ENCODE measurements at places on chromosomes 4 and X.

- no peak for DNase-seq
These were observed 15.8 kb upstream of the SPCS3 start for GRCh38 chr4:176303938-176304337.

DNA sequence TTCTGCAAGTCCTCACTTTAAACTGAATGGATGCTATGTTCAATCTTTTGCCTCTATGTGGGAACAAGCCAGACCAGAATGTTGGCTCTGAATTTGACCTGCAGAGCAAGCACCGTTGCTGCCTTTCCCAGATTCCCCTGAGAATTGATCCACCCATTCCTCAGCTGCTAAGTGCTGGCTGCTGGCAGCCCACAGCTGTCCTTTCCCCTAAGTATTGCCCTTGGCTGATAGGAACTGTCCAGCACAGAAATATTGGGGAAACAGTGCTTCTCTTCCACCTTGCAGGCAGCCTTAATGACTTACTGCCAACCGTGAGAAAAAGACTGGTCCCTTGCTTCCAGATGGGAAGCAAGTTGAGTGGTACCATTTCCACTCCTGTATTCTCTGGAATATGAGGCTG is 475.9 kb downstream of the PDHA2 start:
- no peak for DNase-seq

DNA sequence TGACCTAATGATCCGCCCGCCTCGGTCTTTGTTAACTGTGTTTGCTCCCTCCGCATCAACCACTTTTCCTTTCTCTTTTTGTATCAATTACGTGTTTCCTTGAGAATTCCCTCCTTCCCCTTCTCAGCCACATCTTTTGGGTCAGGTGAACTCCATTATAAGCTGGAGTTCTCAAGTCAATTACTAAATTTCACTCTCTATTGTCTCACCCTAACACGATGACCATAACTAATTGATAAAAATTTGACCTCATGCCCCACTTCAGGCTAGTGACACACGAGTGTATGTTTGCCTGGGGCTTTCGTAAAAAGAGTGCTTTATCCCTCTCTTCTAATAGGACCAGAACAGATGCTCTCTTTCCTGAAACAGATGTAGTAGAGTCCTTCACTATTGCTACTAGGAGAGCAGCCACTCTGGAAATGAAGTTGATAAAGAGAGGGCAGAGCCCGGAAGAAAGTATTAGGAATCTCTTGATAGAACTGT is 403.6 kb upstream of the ANXA10 start:
- no peak for DNase-seq

- DNase-seq, result no peak
These were observed 35.2 kb downstream of the DTHD1 start for GRCh38 chr4:36316607-36317006.

- DNase-seq, result no peak
These were observed 28.4 kb downstream of the GAGE1 start for GRCh38 chrX:49627086-49627777.

DNA sequence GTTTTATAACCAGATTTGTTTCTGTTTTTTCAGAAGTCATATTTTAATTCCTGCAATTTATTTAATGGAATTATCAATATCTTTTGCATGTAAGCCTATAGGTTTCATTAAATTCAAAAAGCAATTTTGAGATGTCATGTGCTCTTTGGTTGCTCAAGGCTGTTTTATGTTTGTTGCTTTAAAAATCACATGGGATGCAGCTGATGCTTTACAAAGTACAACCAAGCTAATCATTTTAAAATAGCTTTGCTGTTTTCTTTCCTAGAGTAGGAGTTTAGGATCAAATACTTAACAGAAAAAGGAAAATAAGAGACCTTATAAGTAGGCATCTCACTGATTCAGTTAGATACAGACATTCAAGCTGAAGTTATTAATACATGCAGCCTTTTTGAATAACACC is 11.3 kb downstream of the CPEB2 start:
- DNase-seq, result no peak

DNA sequence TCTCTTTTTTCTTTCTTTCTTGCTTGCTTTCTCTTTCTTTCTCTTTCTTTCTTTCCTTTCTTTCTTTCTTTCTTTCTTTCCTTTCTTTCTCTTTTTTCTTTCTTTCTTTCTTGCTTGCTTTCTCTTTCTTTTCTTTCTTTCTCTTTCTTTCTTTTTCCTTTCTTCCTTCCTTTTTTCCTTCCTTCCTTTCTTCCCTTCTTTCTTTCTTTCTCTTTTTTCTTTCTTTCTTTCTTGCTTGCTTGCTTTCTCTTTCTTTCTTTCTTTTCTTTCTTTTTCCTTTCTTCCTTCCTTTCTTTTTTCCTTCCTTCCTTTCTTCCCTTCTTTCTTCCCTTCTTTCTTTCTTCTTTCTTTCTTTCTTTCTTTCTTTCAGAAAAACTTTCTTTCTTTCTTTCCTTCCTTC is 108.1 kb upstream of the SHOX start:
- no peak for DNase-seq

GRCh38 chrX:78957768-78958130 is 12.6 kb downstream of the P2RY10 start:
- no peak for DNase-seq

GRCh38 chr4:4341861-4342650 is 44.8 kb upstream of the NSG1 start:
- no peak for DNase-seq

- DNase-seq, result no peak
These were observed 288.2 kb downstream of the IL1RAPL2 start for GRCh38 chrX:104854188-104854587.

- DNase-seq, result no peak
These were observed 88.9 kb downstream of the RASL11B start for GRCh38 chr4:52951016-52951415.

- DNase-seq, result no peak
These were observed 4.8 kb downstream of the FRMPD3 start for GRCh38 chrX:107454302-107454701.

- no peak for DNase-seq
These were observed 202.6 kb downstream of the SPOCK3 start for GRCh38 chr4:167031534-167032156.

GRCh38 chrX:136759968-136760367 is 20.8 kb downstream of the ARHGEF6 start:
- DNase-seq, result no peak

GRCh38 chrX:31872007-31872406 is 800.2 kb upstream of the FTHL17 start:
- DNase-seq, result no peak

DNA sequence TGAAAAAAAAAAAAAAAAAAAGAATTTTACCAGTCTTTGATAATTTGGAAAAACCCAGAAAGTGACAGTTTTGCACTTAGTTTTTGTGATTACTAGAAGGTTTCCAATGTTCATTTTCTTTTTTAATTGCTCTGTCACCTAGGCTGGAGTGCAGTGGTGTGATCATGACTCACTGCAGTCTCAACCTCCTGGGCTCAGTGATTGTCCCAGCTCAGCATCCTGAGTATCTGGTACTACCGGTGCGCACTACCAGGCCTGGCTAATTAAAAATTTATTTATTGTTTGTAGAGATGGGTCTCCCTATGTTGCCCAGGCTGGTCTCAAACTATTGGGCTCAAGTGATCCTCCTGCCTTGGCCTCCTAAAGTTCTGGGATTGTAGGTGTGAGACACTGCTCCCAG is 3.3 kb downstream of the NUDT9 start:
- DNase-seq, result no peak

- peak; percentile 13 for DNase-seq
These were observed 47.2 kb downstream of the AFAP1 start for GRCh38 chr4:7892212-7893019.

GRCh38 chr4:86926435-86927086 is 8.2 kb upstream of the AFF1 start:
- DNase-seq, result no peak

- DNase-seq, result no peak
These were observed 102.9 kb upstream of the SLC34A2 start for GRCh38 chr4:25552580-25553271.

GRCh38 chrX:135477576-135477975 is 42.9 kb upstream of the INTS6L start:
- peak; percentile 8 for DNase-seq

- no peak for DNase-seq
These were observed 3.4 kb upstream of the NKX6-1 start for GRCh38 chr4:84502333-84502954.

- DNase-seq, result no peak
These were observed 57.3 kb downstream of the ABCG2 start for GRCh38 chr4:88101165-88101564.

DNA sequence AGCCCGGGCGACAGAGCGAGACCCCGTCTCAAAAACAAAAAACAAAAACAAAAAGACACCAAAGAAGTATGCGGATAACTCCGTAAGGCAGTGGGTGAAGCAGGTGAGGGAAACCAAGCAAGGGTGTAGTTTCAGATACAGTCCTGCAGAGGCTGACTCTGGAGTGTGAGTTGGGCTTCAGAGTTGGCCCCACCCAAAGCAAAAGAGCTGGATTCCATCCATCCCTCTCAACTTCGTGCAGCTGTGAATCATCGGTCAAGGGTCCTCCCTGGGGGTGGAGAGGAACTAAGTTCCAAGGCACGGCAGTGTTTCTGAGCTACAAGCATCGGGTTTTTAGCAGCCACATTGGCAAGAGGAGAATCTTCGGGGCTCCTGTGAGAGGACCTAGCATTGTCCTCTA is 43.9 kb upstream of the FAM9A start:
- no peak for DNase-seq

DNA sequence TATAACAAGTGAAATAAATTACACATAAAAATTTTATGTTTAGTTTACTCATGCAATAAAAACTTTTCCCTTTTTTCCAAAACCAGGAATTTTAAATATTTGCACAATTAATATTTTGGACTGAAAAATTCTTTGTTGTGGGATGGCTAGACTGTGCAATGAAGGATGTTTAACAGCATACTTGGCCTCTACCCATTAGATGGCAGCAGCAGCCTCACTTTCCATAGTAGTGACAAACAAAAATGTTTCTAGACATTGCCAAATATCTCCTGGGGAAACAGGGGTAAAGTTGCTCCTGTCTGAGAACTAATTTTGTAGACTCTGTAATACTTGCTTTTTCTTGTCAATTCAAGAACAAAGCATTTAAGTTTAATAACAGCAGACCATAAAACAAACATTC is 49.8 kb downstream of the SCLT1 start:
- no peak for DNase-seq

GRCh38 chr4:90996813-90997212 is 869.6 kb downstream of the CCSER1 start:
- no peak for DNase-seq

DNA sequence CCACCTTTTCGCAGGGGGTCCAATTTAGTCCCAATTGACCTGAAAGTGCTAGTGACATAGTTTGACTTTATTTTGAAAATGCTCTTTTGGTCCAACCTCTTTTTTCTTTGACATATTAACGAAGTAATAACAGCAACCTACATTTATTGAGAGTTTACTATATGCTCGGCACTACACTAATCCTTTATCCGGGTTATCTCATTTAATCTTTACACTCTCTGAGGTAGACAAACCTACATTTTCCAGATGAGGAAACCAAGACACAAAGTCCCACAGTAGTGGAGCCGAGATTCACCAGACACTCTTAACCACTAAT is 307 bp upstream of the ATRX start:
- no peak for DNase-seq

DNA sequence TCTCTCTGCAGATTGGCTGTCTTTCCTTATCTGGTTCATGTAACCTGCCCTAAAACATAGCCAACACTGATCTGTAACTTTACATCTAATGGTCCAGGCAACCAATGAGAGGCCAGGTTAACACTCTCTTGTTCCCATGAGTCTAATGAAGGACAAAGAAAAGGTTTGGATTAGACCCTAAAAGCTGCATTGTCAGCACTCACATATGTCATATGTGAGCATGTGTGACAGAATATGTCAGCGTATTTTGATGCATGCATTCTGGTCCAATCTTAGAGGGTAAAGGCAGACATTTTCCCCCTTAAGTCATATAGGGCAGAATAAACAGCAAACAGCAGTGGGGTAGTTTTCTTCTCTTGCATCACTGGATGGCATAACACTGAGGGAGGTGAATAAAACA is 3.7 kb downstream of the NDST3 start:
- DNase-seq, result no peak

DNA sequence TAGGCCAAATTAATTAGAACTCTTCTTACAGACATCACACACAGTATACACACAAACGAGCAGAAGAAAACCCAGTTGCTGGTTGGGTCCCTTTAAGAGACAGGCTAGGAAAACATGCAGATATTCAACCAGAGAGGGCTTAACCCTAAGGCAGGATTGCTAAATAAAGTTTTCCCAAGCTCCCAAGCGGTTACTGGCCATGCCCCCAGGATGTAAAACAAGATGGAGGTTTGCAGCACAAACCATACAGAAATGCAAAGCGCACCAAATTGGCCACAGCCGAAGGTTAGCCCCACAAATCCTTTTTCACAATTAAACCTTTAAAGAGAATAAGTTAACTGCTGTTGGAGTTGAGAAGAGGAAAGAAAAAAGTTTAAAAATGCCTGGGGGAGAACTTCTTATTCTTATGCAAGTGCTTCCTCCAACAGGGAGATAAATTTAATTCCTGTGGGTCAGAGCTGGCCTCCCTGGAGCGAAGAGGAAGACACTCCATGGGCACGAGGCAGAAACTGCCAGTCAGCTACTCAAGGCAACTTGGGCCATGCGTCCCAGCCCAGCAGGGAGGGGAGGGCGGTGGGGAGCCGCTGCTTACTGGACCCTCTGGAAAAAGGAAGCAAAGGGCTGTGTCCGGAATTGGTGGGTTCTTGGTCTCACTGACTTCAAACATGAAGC is 167.6 kb upstream of the ARSJ start:
- DNase-seq, result no peak

DNA sequence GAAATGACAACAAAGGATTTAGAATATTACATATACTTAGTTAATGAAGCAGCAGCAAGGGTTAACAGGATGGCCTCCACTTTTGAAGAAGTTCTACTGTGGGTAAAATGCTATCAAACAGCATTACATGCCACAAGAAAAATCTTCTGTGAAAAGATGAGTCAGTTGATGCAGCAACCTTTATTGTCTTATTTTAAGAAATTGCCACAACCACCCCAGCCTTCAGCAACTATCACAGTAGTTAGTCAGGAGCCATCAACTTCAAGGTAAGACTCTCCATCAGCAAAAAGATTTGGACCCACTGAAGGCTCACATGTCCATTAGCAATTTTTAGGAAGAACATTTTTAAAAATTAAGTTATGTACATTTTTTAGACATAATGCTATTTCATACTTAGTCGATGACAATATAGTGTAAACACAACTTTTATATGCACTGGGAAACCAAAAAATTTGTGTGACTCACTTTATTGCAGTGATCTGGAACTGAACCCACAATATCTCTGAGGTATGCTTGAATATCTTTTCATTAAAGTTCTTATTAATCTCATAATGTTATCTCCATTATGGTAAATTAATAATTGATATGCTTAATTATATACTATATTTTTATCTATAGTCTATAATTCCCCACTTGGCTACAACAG is 81.2 kb downstream of the SPCS3 start:
- no peak for DNase-seq

DNA sequence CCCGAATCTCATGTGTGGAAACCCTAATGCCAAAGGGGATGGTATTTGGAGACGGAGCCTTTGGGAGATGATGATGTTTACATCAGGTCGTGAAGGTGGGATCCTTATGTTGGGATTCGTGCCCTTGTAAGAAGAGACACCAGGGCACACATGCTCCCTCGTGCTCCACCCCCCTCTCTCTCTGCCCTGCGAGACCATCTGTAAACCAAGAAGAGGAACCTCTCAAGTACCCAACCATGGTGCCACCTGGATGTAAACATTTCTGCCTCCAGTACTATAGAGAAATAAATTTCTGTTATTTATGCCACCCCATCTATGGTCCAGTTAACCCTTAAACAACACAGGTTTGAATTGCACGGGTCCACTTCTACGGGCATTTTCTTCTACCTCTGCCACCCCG is 179.4 kb downstream of the DHRSX start:
- no peak for DNase-seq

GRCh38 chrX:122055460-122055859 is 1008.0 kb downstream of the GLUD2 start:
- DNase-seq, result no peak
